Thymus (tissue), 14 donors: ENCODE measurements at places on chromosomes 5 and 9. TPM values are rescaled to one million over a fixed set of nuclear protein-coding genes. Genes with fewer than 3 reads are reported as not detected.

GRCh38 chr5:168680395-168680794 is 101.2 kb upstream of the PANK3 start:
- no peaks in the 10 kb centered on the region for H3K36me3 ChIP-seq
- no peaks in the 10 kb centered on the region for H3K27me3 ChIP-seq
- DNase-seq = no peak
- H3K4me1 ChIP-seq = no peaks in the 10 kb centered on the region
- H3K27ac ChIP-seq = no peak overlapping the region

DNA sequence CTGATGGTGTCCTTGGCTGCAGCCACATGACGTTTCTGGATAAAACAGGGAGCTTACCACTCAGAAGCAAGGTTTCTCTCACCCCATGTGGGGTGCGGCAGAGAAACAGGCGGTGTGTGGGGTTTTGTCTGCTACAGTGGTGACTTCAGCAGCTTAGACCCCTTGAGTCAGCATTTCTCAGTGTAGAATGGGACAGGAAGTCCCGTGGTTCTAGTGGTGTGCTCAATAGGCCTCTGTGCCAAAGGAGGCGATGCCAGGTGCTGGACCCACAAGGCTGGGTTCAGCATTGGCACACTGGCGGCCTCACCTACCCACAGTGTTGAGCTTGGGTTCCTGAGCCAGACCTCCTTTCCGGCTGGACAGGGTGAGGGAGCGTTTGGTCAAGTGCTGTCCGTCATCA is 125.2 kb upstream of the SMIM23 start:
- no peak overlapping the region for H3K4me3 ChIP-seq
- H3K27me3 ChIP-seq = no peaks in the 10 kb centered on the region
- no peak for DNase-seq
- no peaks in the 10 kb centered on the region for H3K4me1 ChIP-seq
- H3K27ac ChIP-seq = peak overlapping the region; percentile 5
- H3K36me3 ChIP-seq = no peaks in the 10 kb centered on the region

DNA sequence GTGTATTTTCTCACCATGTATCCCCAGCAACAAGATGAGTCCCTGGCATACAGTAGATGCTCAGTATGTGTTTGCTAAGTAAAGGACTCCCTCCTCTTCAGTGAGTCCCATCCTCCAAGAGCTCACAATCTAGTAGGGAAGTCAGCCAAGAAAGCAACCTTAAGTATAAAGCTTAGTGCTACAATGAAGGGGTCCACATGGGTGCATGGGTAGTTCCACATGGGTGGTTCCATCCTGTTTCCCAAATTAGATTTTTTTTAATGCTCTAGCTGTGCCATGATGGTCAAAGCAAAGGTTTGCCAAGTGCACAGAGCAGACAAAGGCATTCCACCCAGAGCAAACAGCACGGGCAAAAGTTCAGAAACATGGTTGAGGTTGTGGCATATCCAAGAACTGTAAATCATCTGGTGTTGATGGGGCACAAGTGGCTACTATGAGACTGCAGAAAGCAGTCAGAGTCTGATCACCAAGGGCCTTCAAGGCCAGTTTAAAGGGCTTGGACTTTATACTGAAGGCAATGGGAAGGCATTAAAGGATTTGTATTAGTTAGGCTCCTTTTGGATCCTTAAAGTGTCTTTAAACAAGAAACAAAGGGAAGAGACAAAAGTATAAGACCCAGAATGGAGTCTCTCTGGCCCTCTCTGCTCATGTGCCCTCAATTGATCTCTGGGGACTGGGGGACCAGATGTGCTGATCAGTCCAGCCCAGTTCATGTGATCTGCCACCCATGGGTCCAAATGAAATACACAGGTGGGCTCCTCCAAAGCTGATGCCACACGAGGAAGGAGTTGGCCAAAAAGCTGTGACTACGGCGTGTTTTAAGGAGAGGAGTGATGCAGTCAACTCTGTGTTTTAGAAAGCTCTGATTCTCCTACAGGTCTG is 9.0 kb upstream of the CPLX2 start:
- H3K27ac ChIP-seq = no peak overlapping the region
- no peak for DNase-seq
- H3K36me3 ChIP-seq = no peaks in the 10 kb centered on the region
- H3K4me1 ChIP-seq = no peaks in the 10 kb centered on the region

GRCh38 chr5:135814316-135814715 is 20.1 kb upstream of the SLC25A48 start:
- H3K4me1 ChIP-seq = no peaks in the 10 kb centered on the region
- DNase-seq = no peak
- H3K27ac ChIP-seq = no peak overlapping the region
- no peaks in the 10 kb centered on the region for H3K36me3 ChIP-seq
- no peak overlapping the region for H3K4me3 ChIP-seq

- no peaks in the 10 kb centered on the region for H3K27me3 ChIP-seq
- no peak for DNase-seq
- H3K36me3 ChIP-seq = no peaks in the 10 kb centered on the region
- H3K27ac ChIP-seq = no peak overlapping the region
Observed at GRCh38 chr5:149953436-149954121, 7.0 kb upstream of the SLC26A2 start.

DNA sequence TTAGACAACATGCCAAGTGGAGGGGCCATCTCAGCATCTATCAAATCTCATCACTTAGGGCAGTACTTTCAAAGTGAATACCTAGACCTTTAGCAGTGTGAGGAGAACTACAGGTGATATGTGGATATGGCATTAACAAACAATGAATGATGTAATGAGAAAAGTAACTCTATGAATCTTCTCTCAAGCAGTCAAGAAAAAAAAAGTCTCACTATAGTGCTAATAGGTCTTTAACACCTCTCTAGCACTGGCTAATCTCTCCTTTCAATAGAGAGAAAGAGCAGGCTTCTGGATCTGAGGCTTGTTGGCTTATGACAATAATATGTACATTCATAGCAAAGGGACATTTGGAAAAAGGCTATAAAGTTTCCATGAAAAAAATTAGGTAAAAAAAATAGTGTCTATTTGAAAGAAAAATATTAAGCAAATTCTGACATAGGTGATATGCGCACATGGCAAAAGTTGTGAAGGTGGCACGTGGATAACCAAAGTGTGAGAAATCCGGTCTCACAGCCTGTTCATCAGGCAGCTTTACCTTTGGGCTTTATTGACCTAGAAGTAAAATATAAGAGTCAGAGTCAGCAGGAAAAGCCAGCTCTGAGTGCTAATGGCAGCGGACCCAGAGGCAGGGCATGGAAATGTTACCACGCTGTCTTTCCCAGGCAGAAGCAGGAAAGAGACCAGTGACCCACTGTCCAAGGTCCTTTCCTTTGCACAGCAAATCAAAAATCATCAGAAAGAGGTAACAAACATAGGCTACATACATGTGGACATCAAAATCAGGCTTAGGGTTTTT is 203.4 kb downstream of the EFNA5 start:
- DNase-seq = no peak
- peaks cover 6% of the 10 kb centered on the region for H3K4me1 ChIP-seq
- H3K27ac ChIP-seq = no peak overlapping the region
- no peak overlapping the region for H3K4me3 ChIP-seq
- no peaks in the 10 kb centered on the region for H3K36me3 ChIP-seq
- H3K27me3 ChIP-seq = no peaks in the 10 kb centered on the region

GRCh38 chr5:131378721-131379541 is 115.1 kb downstream of the CDC42SE2 start:
- no peaks in the 10 kb centered on the region for H3K27me3 ChIP-seq
- H3K4me3 ChIP-seq = no peak overlapping the region
- H3K27ac ChIP-seq = peak overlapping the region; percentile 84

GRCh38 chr5:78576376-78576775 is 72.2 kb downstream of the LHFPL2 start:
- no peak overlapping the region for H3K4me3 ChIP-seq
- peaks cover 22% of the 10 kb centered on the region for H3K4me1 ChIP-seq
- H3K27ac ChIP-seq = no peak overlapping the region
- H3K36me3 ChIP-seq = no peaks in the 10 kb centered on the region

- DNase-seq = no peak
- no peak overlapping the region for H3K4me3 ChIP-seq
- no peak overlapping the region for H3K27ac ChIP-seq
- no peaks in the 10 kb centered on the region for H3K4me1 ChIP-seq
Observed at GRCh38 chr9:126587187-126588185, 26.2 kb upstream of the LMX1B start.

- H3K27me3 ChIP-seq = no peaks in the 10 kb centered on the region
- H3K4me1 ChIP-seq = no peaks in the 10 kb centered on the region
- no peak overlapping the region for H3K27ac ChIP-seq
- H3K4me3 ChIP-seq = no peak overlapping the region
Observed at GRCh38 chr5:175603987-175604739, 53.7 kb upstream of the HRH2 start.

DNA sequence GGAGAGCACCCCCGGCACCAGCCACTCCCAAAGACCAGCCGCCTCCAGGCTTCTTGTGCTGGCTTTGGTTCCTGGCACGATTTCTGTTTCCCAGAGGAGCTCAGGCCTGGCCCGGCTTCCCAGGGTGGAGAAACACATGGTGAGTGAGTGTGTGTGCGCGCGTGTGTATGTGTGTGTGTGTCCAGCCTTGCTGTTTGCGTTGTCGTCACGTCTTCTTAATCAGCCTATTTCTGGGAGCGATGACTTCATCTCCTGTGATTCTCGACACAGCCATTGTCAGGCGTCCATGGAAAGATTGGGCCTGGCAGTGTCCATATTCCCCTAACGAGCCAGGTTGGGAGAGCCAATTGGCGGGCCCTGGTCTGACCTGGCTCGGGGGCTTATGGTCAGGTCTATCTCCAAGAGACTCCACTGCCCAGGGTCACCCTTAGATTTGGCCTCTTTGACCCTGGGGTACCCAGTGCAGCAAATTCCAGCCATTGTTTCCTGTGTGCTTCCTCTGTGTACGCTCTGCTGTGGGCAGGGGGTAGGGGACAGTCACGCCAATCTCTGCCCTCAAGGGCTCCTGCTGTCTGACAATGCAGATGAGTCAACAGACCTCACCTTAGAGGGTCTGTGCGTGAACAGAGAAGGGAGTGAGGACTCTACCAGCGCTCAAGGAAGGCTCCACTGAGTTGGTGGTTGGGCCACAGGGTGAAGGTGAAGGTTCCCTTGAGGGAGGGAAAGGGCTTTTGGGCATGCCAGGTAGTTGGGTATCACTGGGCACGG is 73.8 kb downstream of the DAB2IP start:
- no peak for DNase-seq
- H3K27ac ChIP-seq = peak overlapping the region; percentile 24
- peaks cover 78% of the 10 kb centered on the region for H3K4me1 ChIP-seq
- no peaks in the 10 kb centered on the region for H3K36me3 ChIP-seq
- no peaks in the 10 kb centered on the region for H3K27me3 ChIP-seq

- H3K36me3 ChIP-seq = no peaks in the 10 kb centered on the region
- no peak overlapping the region for H3K27ac ChIP-seq
- no peak overlapping the region for H3K4me3 ChIP-seq
- no peaks in the 10 kb centered on the region for H3K27me3 ChIP-seq
- no peaks in the 10 kb centered on the region for H3K4me1 ChIP-seq
Observed at GRCh38 chr5:24765219-24765618, 120.4 kb upstream of the CDH10 start.

DNA sequence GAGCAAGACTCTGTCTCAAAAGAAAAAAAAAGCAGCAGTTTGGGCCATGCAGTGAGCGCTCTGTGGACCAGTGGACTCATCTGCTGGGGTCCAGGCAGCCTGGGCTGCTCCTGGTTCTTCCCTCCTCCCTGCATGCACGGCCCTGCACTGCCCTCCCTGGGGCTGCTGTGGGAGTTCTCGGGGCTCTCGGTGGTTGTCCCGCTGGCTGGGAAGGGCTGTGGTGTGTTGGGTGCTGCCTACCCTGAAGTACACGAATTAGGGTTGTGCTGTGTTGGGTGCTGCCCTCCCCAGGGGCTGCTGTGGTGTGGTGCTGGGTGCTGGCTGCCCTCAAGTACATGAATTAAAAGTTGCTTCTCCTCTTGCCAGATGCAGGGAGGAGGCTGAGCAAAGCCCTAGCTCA is 18.3 kb upstream of the CLPTM1L start:
- H3K4me1 ChIP-seq = peaks cover 4% of the 10 kb centered on the region
- H3K36me3 ChIP-seq = no peaks in the 10 kb centered on the region
- H3K27ac ChIP-seq = no peak overlapping the region
- H3K4me3 ChIP-seq = no peak overlapping the region
- peaks cover 53% of the 10 kb centered on the region for H3K27me3 ChIP-seq

DNA sequence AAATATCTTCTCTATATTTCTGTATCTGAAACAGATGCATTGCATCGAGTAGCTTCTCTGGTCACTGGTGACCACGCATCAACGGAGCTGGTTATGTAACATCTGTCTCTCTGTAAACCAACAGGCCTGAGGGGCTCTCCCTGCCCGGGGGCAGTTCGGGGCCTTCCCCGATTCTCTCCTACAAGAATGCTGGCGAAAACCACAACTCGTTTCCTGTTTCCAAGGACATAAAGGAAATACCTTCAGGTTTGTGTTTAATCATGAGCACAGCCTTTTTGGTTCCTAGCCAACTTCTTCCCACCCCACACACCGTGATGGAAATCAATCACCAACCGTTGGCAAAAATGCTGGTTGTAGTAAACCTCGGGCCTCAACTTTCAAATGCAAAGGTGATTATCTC is 25.1 kb downstream of the GDNF start:
- no peak overlapping the region for H3K27ac ChIP-seq
- no peaks in the 10 kb centered on the region for H3K4me1 ChIP-seq
- no peak overlapping the region for H3K4me3 ChIP-seq
- no peak for DNase-seq
- no peaks in the 10 kb centered on the region for H3K36me3 ChIP-seq

- no peak overlapping the region for H3K4me3 ChIP-seq
- H3K36me3 ChIP-seq = no peaks in the 10 kb centered on the region
- H3K27ac ChIP-seq = no peak overlapping the region
- no peaks in the 10 kb centered on the region for H3K27me3 ChIP-seq
- no peaks in the 10 kb centered on the region for H3K4me1 ChIP-seq
- no peak for DNase-seq
Observed at GRCh38 chr9:101925498-101925897, 187.1 kb upstream of the GRIN3A start.

DNA sequence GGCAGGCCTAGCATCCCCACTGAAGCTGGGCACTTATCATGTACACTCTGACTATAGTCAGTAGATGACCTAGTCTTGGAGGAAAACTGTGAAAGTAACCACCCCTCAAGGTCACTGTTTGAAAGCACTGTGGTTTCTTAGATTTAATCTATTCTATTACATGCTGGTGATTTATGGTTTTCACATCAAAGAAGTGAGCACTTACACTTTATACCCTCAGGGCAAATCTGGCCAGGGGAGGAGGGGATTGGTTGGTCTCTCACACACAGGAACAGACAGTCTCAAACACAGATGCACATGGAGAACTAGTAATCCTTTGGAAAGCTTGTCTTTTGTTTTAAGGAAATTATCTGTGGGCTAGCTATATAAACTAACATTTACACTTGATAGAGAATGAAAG is 17.9 kb upstream of the SPIN1 start:
- H3K4me1 ChIP-seq = no peaks in the 10 kb centered on the region
- H3K36me3 ChIP-seq = no peaks in the 10 kb centered on the region
- no peak overlapping the region for H3K27ac ChIP-seq
- H3K27me3 ChIP-seq = no peaks in the 10 kb centered on the region
- no peak for DNase-seq

GRCh38 chr9:81423589-81424326 is 265.6 kb downstream of the TLE1 start:
- no peak overlapping the region for H3K4me3 ChIP-seq
- no peaks in the 10 kb centered on the region for H3K4me1 ChIP-seq
- no peak overlapping the region for H3K27ac ChIP-seq
- H3K27me3 ChIP-seq = no peaks in the 10 kb centered on the region
- no peaks in the 10 kb centered on the region for H3K36me3 ChIP-seq
- DNase-seq = no peak

The ZNF366 gene
- 3.8 TPM for total RNA-seq

The OR1J2 gene
- total RNA-seq = not detected

The TRIP13 gene
- total RNA-seq = 12.9 TPM

The C9orf43 gene
- 0.47 TPM for total RNA-seq

The SLC36A3 gene
- total RNA-seq = not detected

The GFI1B gene
- 0.61 TPM for total RNA-seq

The WWC1 gene
- 0.66 TPM for total RNA-seq
